ENCODE measurements at places on chromosomes 13 and 19. TPM values are rescaled to one million over a fixed set of nuclear protein-coding genes. Genes with fewer than 3 reads are reported as not detected.
A peak's percentile ranks its signal among the peaks of the same experiment; 100 is the strongest.

DNA sequence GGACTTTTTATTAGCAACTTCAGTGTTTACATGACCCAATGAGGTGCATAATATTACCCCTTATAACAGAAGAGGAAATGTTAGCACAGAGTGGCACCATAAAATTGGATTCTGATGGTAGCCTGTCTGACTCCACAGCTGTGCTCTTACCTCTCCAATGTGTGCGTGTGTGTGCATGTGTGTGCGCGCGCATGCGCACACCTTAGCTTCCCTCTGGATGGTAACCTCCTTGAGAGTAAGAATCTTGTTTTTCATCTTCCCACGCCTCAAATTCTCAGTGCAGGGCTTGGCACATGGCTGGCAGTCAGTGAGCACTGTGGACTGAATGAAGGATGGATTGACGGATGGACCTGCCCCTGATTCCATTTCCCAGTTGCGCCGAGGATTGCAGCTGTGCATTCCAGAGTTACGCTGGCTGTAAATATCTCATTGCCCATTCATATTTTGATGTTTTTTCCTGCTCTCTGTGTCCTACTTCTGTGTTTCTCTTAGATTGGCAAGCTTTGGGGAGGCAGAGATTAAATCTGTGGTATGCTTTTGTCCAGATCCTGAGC is 99.2 kb upstream of the WASF3 start:
- no peak for DNase-seq

DNA sequence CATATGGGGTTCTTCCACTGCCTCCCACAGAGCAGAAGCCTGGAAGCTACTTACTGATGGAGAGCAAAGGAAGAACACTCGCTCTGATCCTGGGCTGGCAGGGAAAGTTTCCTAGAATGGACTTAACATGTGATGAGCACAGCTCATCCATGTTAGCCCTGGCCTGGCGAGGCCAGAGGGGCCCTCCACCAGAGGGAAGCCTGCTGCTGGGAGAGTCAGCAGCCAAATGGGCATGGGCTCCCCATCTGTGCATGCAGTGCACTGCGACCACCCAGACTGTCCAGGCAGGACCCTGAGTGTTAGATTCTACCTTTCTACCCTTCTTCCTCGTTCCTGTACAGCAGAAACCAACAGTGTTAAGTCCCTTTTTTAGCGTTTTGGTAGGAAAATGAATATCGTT is 8.9 kb downstream of the HNRNPUL1 start:
- DNase-seq: no peak

GRCh38 chr19:46602392-46603194 is 1.5 kb downstream of the CALM3 start:
- DNase-seq: peak; percentile 28

Gene ZNF723
- not detected for total RNA-seq

DNA sequence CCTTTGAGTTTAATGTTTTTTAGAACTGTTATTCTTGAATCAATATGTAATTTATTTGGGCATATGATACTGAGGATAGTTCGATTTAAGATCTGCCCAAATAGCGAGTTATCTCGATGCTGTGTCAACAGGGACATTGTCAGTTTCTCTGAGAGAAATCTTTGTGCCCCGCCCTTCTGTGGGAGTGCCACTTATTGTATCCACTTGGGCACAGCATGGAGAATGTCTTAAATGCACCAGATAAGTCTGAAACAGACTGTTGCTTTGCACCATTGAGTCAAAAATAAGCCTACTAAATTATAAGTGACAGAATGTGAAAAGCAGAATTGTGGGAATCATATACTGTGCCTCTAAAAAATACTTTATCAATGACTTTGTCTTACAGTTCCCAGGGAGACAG is 45.6 kb downstream of the RNASEH2B start:
- DNase-seq: no peak

GRCh38 chr19:32164384-32164992 is 180.9 kb upstream of the ZNF507 start:
- DNase-seq: no peak

Gene ZMYM5
- 24.6 TPM for total RNA-seq

Gene BLOC1S3
- 13.3 TPM for total RNA-seq

DNA sequence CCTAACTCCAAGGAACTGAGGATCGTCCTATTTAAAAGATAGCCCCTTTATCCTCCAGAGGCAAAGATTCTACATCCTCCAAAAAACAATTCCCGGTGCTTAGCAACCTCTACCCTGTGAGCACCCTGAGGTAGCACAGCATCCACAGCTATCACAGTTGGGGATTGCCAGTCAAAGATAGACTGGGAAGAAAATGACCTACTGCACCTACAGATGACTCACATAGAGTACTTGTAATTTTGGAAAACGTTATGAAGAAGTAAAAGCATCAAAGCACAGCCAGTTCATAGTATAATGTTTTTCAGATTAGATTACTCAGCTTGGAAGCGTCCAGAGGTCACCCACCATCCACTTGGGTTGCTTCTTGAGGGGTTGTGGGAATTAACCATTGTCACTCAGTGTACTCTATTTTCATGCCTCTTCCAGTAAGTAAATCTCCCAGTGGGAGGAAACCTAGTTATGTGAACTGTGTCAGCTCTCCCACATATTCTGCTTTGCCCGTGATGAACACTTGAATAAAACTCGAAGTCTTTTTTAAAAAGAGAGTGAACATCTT is 8.9 kb upstream of the FAM124A start:
- DNase-seq: no peak

Gene FBN3
- 8.7 TPM for total RNA-seq

GRCh38 chr13:52896827-52897659 is 48.6 kb upstream of the PCDH8 start:
- DNase-seq: peak; percentile 18

GRCh38 chr13:112509190-112509589 is 78.8 kb downstream of the TUBGCP3 start:
- peak; percentile 10 for DNase-seq

DNA sequence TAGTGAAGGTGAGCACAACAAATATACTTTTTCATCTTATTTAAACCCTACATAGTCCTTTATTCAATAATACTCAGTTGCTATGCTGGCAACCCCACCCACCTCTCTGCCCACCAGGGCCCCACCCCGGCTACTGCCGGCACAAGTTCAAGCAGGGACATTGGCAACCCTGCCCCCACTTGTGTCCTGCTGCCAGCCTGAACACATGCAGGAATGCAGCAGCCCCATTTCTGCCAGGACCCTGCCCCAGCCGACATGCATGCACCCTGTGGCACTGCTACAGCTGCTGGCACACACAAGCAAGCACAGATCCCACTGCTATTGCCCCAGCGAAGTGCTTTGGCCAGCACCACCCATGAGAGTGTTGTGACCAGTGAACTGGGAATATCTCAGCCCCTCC is 289.8 kb downstream of the COG6 start:
- DNase-seq: peak; percentile 38

Gene OVOL3
- not detected for total RNA-seq

DNA sequence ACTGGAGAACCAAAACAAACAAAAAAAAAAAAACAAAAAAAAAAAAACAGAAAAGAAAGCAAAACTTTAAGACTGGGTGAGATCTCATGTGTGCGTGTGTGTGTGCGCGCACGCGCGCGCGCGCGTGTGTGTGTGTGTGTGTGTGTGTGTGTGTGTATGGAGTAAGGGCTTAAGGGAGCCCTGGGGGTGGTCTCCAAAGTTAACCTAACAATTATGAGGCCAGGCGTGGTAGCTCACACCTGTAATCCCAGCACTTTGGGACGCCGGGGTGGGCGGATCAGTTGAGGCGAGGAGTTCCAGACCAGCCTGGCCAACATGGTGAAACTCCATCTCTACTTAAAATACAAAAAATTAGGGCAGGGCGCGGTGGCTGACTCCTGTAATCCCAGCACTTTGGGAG is 46.7 kb downstream of the CYP4F22 start:
- no peak for DNase-seq

DNA sequence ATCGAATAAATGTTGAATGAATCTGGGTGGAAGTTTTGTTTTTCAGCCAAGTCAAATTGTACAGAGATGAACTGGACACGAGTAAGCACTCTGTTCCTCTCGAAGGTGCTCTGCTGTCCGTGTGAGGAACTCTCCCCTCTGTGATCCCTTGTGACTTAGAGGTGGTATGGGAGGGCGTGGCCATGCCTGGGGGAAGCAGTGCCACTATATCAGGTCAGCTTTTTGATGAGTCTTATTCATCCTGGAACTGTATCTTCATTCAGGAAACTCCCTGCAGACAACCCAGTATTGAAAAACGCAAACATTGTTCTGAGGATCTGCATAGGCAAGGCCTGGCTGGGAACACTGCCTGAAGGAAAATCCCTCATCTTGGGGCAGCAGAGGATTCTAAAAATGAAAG is 45.7 kb upstream of the FLT1 start:
- DNase-seq: no peak

Gene ZNF234
- total RNA-seq: 12.5 TPM

DNA sequence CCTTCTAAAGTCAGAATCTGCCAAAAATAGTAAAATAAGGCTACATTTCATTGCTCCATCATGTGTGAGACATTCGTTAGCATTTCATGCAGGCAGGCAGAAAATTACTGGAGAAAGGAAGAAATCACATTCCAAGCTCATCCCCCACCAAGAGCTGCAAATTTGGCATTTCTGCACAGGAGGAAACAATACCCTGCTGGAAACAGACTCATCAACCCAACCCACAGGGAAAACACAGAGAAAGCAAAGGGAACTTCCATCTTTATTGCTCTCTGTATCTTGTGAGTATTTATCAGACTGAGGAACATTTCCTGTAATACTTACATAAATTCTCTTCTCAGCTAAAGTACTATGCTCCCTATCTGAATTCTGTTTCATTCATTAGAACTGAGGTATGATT is 95.7 kb downstream of the KCTD12 start:
- no peak for DNase-seq

GRCh38 chr13:53151336-53152056 is 122.9 kb downstream of the OLFM4 start:
- peak; percentile 71 for DNase-seq

DNA sequence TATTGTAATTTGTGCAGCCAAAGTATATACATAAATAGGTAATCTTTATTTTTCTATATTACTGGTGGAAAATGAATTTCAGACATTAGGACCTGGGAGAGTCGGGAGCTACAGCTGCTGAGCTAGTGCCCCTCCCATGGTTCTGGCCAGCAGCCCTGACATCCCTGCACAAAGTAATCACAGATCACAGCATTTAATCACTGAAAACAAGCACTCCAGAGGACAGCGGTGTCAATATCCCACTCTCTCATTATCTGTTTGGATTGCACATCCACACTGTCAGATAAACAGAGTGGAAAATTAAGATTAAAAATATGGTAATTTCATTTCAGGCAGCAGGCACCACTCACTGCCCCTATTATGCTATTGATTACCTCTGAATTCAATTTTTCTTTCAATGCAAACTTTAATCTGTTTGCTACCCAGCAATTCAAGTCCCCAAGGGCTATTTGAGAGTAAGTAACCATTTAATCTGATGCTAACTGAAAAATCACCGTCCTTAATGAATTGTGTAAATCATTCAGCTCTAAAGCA is 254.1 kb upstream of the SOX21 start:
- no peak for DNase-seq

GRCh38 chr19:40923934-40924391 is 41.9 kb upstream of the CYP2A7 start:
- no peak for DNase-seq

- DNase-seq: no peak
These were observed 961.6 kb upstream of the MIR17HG start for GRCh38 chr13:90385781-90386489.

Gene ARRDC2
- 120 TPM for total RNA-seq

DNA sequence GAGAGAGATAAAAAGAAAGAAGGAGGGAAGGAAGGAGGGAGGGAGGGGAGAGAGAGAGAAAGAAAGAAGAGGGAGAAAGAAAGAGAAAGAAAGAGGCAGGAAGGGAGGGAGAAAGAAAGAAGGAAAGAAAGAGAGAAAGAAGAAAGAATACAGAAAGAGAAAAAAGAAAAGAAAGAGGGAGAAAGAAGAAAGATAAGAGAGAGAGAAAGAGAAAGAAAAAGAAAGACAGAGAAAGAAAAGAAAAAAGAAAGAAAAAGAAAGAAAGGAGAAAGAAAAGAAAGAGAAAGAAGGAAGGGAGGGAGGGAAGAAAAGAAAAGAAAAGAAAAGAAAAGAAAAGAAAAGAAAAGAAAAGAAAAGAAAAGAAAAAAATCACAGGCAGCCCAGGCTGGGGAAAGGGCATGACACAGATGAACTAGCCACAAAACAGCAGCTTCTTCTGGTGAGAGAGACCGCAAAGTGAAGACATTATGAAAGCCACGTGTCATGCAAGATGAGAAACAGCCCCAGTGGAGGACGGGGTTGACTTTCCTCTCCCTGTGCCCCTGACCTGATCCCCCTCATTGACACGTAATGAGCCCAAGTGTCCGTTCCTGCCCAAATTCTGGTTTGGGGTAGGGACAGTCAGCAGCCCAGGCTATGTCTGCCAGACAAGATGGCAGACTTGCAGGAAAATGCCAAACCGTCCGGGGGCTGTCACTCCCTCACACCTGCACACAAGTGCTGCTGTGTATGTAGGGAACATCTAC is 102.1 kb downstream of the INSR start:
- no peak for DNase-seq

DNA sequence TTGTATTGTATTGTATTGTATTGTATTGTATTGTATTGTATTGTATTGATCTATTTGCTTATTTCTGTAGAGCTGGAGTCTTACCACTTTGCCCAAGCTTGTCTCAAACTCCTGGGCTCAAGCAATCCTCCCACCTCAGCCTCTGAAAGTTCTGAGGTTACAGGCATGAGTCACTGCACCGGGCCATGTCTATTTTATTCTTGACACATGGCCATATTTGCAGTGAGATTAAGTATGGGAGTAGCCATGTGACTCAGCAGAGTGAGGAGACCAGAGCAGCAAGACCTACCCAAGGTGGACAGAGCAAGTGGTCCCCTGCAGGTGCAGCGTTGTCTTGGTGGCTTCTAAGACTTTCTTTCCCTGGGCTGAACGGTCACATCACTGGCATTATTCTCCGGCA is 49.1 kb upstream of the UBAC2 start:
- no peak for DNase-seq

DNA sequence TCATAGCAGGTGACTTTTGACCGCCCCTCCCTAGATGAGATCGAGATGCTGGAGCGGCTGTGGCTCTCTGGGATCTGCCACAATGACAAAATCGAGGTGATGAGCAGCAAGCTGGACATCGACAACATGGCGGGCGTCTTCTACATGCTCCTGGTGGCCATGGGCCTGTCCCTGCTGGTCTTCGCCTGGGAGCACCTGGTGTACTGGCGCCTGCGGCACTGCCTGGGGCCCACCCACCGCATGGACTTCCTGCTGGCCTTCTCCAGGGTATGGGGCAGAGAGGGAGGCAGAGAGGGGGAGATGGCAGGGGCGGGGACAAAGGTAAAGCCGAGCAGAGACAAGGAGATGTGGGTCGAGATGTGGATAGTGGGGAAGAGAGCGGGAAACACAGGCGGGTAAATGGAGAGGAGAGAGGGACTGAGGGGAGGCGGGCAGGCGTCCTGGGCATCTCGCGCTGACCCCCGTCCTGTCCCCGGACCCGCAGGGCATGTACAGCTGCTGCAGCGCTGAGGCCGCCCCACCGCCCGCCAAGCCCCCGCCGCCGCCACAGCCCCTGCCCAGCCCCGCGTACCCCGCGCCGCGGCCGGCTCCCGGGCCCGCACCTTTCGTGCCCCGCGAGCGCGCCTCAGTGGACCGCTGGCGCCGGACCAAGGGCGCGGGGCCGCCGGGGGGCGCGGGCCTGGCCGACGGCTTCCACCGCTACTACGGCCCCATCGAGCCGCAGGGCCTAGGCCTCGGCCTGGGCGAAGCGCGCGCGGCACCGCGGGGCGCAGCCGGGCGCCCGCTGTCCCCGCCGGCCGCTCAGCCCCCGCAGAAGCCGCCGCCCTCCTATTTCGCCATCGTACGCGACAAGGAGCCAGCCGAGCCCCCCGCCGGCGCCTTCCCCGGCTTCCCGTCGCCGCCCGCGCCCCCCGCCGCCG is 3.4 kb upstream of the GRWD1 start:
- DNase-seq: no peak

GRCh38 chr19:45526143-45526542 is 18.9 kb downstream of the VASP start:
- peak; percentile 78 for DNase-seq
